Ammon's horn (tissue), 1 donor: ENCODE measurements at places on chromosomes 11 and 22.

- no peak for DNase-seq
These were observed 72.9 kb upstream of the LMO1 start for GRCh38 chr11:8336356-8337129.

DNA sequence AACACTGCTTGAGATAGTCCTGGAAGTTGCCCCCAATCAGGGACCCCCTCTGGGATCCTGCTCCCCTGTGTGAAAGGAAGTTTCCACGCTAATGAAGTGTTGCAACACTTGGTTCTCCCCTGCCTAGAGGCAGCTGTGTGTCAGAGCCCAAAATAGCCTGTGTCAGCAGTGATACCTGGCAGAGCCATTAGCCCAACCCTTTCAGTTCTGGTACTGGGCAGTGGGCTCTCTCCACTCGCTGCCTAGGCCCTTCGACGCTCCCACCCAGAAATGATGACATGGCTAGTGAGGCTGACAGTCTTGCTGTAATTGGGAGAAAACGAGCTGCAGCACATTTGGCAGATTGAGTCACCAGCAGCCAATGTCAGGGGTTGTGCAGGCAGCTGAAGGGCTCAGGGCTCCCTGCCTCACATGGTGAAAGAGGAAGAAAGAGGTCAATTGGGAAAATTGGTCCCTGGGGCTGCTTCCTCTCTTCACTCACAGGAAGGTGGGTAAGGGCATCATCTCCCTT lies 1.4 kb upstream of the NXF1 start:
- DNase-seq: peak; percentile 34

DNA sequence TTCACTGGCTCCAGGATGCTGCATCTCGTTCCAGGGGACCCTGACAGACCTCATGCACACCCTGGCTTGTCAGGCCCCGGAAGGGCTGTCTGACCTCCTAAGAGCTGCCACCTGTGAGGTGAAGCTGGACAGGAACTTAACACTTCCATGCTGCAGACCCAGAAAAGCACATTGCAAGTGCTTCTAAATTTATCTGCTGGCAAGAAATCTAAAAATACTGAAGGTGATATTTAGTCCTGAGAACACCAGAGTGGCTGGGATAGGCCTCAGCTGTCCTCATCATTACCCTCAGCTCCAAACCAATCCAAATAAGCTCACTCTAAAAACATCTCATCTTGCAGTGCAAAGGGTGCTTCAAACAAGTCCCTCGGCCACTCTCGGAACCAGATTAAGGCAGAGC lies 46.7 kb downstream of the ABTB2 start:
- no peak for DNase-seq

DNA sequence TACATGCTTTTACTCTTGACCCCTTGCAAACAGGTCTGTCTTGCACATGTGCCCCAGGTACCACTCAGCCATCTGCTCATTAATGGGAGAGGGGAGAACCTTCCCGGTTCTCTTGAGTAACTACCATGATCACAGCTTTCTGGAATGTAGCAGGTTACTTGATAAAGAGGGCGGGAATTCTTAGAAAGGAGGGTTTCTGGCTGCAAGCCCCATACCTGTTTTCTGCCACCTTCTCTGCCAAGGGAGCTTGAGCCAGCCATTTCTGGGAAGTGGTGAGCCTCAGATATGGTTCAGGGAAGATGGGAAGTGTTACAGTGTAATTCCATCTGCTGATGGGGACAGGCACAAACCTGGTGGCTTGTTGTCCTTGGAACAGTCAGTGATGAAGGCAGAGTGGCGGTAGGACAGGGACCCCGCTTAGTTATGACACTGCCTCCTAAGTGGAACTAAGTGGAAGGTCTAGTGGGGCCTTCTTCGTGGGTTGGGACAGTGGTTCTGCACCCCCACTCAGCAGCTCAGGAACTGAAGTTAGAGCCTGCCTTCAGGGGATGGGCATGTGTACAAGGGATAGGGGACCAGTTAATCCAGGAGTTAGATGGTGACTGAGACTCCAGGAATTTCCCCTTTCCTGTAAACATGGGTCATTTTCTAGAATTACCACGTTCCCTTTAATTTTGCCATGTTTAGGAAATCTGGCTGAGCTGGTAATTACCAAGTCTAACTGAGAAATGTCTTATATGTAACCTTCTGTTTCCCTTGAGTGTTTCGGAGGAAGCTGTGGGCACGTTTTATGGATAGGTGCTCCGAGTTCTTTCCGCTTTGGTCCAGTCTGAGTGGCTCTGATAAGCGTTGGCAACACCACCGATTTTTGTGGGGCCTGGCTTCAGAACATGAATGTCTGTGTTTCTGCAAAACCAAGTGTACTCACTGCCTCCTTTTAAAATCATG lies 35.3 kb downstream of the BCR start:
- no peak for DNase-seq

GRCh38 chr11:70381350-70381749 lies 17.0 kb upstream of the CTTN start:
- no peak for DNase-seq

- peak; percentile 72 for DNase-seq
These were observed 3.1 kb downstream of the PPP2R1B start for GRCh38 chr11:111762981-111763643.
